ENCODE measurements at places on chromosomes 5 and 9.

GRCh38 chr5:179254638-179255271 is 90.5 kb downstream of the ADAMTS2 start:
- no peak for DNase-seq

- no peak for DNase-seq
These were observed 4.1 kb downstream of the PCSK5 start for GRCh38 chr9:75894566-75894965.

DNA sequence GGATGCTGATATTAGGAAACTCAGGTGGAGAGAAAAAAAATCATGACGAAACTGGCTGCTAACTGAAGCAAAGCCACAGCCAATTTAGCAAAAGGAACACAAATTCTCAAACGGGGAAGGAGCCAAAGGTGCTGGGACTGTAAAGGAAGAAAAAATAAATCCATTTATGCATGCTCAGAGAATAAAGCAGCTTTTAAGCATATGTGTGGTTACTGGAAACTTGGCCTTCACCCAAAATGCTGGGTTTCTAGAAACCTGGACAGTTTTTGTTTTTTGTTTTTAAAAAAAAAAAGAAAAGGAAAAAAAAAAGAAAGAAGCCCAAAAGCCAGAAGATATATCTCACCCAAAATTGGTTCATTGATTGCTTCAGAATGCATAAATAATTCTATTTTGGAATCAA is 8.0 kb downstream of the WHRN start:
- DNase-seq, result no peak

DNA sequence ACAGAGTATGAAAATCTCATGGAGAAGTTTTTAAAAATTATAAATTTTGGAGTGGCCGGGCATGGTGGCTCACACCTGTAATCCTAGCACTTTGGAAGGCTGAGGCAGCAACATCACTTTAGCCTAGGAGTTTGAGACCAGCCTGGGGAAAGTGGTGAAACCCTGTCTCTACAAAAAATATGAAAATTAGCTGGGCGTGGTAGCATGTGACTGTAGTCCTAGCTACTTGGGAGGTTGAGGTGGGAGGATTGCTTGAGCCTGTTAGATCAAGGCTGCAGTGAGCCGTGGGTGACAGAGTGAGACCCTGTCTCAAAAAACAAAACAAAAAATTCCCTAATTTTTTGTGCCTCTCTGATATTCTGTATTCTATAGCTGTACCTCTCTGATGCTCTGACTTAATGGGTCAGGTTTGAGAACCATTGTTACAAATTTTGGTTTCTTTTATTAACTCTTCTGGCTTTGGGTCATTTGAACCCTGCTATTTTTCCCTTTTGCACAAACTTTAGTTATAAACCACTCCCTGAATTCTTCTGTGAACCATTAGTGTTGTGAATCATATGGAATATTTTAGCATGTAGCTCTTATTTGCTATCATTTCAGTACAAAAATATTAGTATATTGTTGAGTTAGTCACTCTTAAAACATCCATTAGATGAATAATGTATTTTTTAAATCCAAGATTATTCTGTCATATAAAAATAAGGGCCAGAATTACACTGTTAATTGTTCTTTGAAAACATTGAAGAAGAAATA is 51.0 kb downstream of the FER start:
- no peak for DNase-seq

- DNase-seq, result no peak
These were observed 303.8 kb downstream of the EDIL3 start for GRCh38 chr5:84080908-84081307.

- no peak for DNase-seq
These were observed 232.9 kb downstream of the NFIB start for GRCh38 chr9:14080959-14081542.

DNA sequence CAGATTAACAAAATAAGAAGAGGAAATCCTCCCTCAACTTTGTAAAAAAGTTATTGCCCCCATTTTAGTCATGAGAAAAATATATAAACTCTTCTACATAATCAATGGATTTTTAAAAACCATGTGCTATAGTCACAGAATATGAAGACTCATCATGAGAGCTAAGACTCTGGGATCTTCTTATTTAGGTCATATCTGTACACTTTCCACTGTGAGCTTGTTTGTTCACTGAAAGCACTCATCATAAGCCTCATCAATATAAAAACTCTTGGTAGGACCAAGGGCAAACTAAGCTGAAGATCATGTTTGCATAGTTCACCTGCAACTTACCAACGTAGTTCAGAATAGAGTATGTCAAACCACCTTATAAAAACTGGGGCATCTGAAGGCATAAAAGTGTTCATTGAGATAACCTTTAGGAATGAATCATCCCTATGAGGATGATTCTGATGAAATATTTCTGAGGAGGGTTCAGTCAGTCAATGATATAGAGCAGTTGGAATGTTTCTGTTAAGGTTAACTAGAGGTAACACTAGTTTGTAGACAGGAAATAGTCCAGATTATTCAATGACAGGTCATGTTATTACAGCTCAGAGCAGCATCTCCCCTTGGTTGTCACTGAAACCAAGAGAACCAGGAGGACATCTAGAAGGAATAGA is 289.9 kb upstream of the SMC2 start:
- no peak for DNase-seq

DNA sequence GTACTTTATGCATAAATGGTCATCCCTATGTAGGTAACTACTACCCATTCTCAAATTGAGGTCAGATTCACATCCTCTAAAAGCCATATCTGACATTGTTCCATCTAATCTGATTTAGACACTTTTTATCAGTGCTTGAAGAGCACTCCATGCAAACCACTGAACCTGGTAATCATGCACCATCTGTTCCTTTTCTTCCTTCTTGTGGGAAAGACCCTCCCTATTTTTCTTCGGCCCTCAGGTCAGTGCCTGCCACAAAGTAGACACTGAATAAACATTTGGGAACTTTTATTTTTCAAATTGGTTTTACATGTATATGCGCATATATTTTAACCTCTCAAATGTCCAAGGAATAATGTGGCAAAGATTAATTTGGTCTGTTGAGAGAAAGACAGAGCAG is 26.0 kb upstream of the PDE4D start:
- DNase-seq, result no peak

- DNase-seq, result no peak
These were observed 41.7 kb downstream of the RETREG1 start for GRCh38 chr5:16574789-16575721.

GRCh38 chr9:134933076-134933659 is 15.5 kb upstream of the FCN1 start:
- no peak for DNase-seq

- DNase-seq, result no peak
These were observed 232.3 kb upstream of the TBCA start for GRCh38 chr5:78008356-78008967.

GRCh38 chr5:160054047-160054446 is 45.1 kb downstream of the TTC1 start:
- no peak for DNase-seq

- DNase-seq, result no peak
These were observed 306.7 kb upstream of the SLC24A2 start for GRCh38 chr9:20095430-20096092.

GRCh38 chr5:115317320-115317719 is 20.9 kb upstream of the CCDC112 start:
- no peak for DNase-seq

GRCh38 chr5:79464278-79464677 is 49.7 kb downstream of the HOMER1 start:
- DNase-seq, result no peak

DNA sequence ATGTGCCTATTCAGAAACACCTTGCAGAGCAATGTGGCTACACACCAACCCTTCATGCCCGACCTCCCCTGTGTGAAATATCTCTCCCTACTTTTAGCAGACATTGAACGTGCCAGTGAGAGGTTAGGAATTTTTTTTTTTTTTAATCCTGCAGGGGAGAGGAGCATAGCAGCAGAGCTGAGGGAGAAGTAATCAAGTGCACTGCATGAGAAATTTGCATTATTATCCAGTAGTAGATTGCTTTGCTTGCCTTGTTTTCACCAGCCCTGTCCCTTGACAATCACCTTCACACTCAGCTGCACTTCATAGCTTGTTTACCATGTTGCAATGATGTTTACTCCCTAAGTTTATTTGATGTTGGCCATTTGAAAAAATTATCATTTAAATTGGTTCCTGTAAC is 489.6 kb upstream of the ZNF608 start:
- no peak for DNase-seq

- no peak for DNase-seq
These were observed 55.1 kb downstream of the CSNK1A1 start for GRCh38 chr5:149496166-149496565.

DNA sequence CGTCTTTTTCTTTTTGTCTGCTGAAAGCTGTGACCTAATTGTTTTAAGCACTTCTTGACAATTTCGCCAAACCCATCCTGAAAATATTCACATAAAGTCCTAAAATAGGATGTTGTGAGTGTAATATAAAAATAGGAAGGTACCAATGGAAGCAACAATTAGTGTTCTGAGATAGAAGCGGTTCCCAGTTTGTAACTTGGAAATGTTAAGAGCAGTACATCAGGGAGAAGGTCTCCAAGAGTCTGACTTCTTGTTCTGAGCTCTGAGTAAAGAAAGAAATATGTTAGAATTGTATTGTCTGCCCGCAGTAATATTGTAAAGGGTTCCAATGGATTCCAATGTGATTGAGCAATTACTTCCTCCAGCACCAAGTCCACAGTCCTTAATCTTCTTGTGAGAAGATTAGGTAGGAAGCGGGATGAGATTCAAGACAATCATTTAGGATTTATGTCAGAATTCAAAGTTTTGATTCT is 3.9 kb downstream of the VCAN start:
- DNase-seq, result no peak

GRCh38 chr5:16615741-16616535 is 859 bp downstream of the RETREG1 start:
- no peak for DNase-seq

GRCh38 chr9:89635816-89636215 is 31.0 kb downstream of the GADD45G start:
- DNase-seq, result no peak

- DNase-seq, result no peak
These were observed 102.2 kb downstream of the MAP1B start for GRCh38 chr5:72209147-72210115.

- DNase-seq, result no peak
These were observed 590 bp downstream of the ENTPD2 start for GRCh38 chr9:137052998-137053943.

GRCh38 chr5:78533356-78533755 is 115.2 kb downstream of the LHFPL2 start:
- no peak for DNase-seq

GRCh38 chr5:85132269-85132668 is 747.6 kb upstream of the EDIL3 start:
- DNase-seq, result no peak

- no peak for DNase-seq
These were observed 373.7 kb downstream of the ENC1 start for GRCh38 chr5:74266836-74267235.

- no peak for DNase-seq
These were observed 93.9 kb downstream of the GCNT1 start for GRCh38 chr9:76552751-76553455.

GRCh38 chr9:13729955-13730354 is 450.5 kb upstream of the MPDZ start:
- no peak for DNase-seq

GRCh38 chr5:31116466-31117031 is 76.9 kb upstream of the CDH6 start:
- no peak for DNase-seq

DNA sequence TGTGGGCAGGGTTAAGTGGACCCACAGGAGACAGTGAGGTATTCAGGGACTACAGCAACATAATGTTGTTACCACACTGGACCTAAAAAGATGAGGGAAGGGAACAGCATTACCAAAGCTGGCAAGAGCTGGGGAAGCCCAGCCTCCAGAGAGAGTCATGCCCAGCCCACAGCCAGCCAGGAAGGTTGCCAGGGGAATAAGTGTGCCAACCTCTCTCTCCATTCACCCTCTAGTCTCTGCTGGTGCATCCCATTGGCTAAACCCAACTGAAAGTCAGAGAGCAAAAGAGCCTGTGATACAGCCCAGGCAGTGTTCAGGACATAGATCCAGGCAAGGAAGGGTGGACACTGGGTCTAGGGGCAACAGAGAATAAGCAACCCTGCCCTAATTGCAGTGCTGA is 35.8 kb upstream of the AFAP1L1 start:
- DNase-seq, result no peak

DNA sequence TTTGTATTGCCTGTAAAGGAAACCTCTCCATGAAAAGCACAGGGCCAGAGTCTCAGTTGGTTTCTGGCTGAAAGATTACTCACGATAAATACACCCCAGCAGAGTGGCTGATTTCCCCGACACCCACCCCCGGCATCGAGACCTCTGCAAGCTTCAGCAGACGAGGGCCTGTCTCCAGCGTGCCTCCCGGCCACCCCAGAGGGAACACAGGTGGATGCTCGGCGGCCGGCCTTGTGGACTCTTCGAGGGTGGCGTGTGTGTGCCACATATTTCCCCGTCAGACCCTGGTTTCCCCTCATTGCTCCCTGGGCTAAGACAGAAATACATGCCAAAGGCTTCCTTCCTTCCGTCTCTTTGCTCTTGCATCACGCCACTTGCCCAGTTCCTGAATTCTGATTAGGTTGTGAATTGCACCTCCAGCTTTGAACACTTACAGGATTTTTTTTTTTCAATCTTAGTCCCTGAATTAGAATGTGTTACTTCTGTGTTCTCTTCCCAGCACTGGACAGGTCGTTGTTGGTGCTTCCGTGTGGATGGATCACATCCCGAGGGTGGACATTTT is 13.6 kb downstream of the IRX1 start:
- no peak for DNase-seq

- DNase-seq, result no peak
These were observed 94.0 kb upstream of the SH3GL2 start for GRCh38 chr9:17484906-17485305.

DNA sequence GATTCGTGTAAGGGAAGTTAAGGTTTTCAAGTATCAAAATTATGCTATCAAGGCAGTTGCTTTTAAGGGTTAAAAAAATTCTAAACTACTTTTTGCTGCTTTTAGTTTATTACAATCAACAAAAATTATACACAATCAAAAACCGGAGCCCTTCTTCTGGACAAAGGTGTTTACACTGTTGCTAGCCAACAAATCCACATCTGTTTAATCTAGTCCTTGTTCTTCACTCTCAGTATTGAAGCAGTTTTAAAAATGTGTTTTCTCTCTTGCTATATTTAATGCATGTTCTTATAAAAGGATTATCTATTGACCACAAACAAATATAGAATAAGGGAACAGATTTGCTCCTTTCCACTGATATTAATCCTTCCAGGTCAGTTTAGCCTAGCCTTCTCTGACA is 2.5 kb downstream of the FEM1C start:
- DNase-seq, result no peak

GRCh38 chr9:27118916-27119315 is 9.9 kb downstream of the TEK start:
- no peak for DNase-seq

DNA sequence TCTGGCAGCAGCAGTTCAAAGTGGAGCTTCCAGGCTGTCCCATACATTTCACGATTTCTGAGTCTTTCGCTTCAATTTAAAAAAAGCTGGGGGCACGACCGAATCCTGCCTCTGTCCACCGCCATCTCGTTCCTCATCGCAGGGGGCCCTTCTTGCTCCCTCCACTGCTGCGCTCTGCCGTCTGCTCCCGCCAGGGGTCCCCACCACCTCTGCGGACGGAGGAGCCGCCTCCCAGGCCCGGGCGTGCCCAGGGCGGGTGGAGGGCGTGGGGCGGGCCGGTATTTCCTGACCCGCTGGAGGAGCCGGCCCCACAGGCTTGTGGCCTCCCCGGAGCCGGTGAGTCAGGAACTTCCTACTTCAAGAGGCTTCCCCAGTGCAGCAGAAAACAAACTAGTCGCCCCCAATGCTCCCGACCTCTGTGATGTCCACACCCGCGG is 50.4 kb downstream of the USP20 start:
- DNase-seq, result peak; percentile 95

GRCh38 chr5:56545016-56545415 is 270.3 kb upstream of the MAP3K1 start:
- DNase-seq, result no peak

GRCh38 chr5:8471581-8471980 is 602.6 kb downstream of the MTRR start:
- DNase-seq, result no peak

All from right atrium auricular region (tissue), 2 donors.